ENCODE measurements at places on chromosomes 3 and 15.

GRCh38 chr3:183192650-183193300 is 30.2 kb upstream of the LAMP3 start:
- no peak for DNase-seq

DNA sequence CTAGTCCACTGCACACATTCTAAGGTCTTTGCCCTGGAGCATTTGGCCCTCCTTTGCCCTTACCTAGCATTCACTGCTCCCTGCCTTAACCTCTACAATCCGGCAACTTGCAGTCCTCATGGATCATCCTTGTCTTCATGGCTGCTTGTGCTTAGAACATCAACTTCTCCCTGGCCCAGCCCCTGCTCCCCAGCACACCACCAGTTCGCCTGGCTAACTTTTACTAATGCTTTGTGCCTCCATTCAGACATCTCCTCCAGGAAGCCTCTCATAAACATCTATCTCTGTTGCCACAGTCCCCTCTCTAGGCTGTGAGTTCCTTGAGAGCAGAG is 57.1 kb downstream of the AAGAB start:
- DNase-seq = no peak

DNA sequence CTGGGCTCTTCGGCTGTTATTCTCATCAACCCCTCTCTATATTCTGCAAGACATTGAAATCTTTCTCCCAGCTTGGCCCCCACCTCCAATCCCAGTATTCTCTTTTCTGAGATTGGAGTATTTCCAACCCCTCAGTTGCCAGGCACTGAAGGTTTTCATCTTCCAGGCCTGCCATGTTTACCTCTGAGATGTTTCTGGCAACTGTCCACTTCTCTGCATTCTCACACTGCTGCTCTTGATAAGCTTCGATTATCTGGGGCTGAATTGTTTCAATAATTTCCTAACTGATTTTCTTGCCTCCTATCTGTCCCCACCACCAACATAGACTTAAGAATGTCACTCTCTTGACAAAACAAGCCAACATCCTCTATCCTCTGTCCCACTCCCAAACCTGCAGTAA is 1.4 kb upstream of the GPR156 start:
- no peak for DNase-seq

DNA sequence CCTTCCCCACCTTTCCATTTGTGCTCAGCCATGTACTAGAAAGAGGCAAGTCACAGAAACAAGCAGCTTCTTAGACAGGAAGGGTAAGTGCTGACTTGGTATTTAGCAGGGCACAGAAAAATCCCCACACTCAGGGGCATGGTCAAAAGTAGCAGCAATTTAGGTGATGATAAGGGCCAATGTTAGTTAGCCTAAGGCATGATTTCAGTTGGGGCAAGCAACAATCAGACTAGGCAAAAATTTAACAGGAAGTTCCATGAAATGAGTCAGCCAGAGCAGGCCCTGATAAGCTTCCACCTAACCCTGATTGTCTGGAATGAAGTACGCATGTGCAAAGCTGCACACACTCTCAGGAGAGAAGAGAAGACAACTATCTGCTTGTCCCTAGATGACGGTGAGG is 423.4 kb upstream of the UBE2E2 start:
- no peak for DNase-seq

DNA sequence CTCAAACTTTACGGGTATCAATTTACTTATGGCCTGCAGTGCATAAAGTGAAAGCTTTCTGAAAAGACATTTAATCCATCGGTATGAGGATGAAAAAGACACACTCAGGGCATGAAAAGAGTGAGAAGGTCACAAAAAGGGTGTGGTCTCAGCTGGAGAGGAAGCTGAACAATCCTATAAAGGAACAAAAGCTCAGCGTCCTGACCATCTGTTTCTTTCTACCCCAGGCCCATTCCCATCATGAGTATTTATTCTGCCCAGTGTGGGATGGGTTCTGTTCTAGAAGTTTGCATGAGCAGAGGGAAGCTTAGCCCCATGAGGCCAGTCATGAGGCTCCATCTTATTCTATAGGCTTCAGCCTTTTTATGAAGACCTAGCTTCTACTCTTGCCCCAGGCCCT is 144.6 kb downstream of the LPP start:
- no peak for DNase-seq

DNA sequence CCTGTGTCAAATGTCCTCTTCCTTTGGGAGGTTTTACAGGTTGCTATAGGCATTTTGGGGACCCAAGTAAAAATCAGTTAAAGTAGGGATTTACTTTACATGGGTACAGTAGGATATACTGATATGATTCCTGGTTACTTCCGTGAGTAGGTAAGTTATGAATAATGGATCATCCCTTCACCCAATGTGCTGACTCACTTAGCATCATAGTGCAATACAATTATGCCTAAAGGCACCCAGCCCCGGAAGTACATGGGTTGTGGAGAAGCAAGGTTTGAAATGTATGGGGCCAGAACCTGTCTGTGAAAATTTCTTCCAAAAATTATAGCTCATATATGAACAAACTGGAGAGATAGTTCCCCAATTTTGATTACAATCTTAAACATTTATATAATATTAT is 64.0 kb downstream of the GLB1 start:
- no peak for DNase-seq

GRCh38 chr3:16136055-16136454 is 38.4 kb upstream of the GALNT15 start:
- DNase-seq = no peak

DNA sequence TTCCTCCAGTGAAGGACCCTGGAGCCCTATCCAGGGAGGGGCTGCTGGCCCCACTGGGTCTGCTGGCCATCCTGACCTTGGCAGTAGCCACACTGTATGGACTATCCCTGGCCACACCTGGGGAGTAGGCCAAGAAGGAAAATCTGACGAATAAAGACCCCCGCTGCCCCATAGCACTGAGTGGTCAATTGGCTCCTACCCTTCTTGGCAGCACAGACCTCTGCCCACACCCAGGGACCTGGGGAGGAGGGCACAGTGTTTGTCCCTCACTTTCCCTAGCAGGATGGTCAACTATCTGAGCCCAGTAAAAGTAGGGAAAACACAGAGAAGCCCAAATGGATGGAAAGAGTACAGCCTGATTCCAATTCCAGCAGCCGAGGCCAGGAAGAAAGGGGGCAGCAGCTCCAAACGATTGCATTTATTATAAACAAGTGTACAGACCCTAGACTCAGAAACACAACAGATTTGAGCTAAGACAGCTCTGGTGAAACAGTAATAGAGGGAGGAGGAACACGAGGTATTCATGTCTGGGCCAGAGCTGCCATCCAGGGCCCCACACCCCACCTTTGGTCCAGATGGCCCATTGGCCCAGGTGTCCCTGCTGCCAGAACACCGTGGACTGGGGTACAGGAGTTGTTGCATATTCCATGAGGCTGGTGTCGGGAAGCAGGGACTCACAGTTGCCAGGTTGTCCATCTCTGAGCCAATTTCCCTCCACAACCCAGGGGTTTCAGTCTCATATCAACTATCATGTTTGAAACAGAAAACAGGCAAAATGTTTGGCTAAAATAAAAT is 21.1 kb downstream of the ATRIP start:
- no peak for DNase-seq

DNA sequence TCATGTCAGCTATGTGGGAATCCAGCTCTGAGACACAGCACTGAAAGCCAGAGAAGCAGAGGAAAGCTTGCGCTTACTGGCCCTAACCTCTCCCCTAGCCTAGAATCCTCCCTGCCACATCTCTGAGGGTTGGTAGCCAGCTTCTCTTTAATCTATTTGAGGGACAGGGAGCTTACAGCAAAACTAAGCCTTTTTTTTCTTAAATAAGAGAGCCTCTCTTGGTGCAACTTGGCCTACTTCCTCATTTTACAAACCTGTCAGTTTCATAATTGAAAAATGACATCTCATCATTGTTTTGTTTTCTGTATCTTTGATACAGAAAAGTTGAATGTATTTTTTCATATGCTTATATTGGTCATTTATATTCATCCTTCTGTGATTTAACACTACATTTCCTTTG is 193.9 kb downstream of the ZNF621 start:
- DNase-seq = no peak
